ENCODE measurements at places on chromosomes 2 and 18. TPM values are rescaled to one million over a fixed set of nuclear protein-coding genes. Genes with fewer than 3 reads are reported as not detected.

GRCh38 chr2:74530239-74531187, 780 bp downstream of the HTRA2 start:
- DNase-seq: no peak

- no peak for DNase-seq
Observed at GRCh38 chr2:215352602-215353001, 40.7 kb downstream of the ATIC start.

GRCh38 chr2:241007880-241008710, 9.7 kb downstream of the SNED1 start:
- no peak for DNase-seq

DNA sequence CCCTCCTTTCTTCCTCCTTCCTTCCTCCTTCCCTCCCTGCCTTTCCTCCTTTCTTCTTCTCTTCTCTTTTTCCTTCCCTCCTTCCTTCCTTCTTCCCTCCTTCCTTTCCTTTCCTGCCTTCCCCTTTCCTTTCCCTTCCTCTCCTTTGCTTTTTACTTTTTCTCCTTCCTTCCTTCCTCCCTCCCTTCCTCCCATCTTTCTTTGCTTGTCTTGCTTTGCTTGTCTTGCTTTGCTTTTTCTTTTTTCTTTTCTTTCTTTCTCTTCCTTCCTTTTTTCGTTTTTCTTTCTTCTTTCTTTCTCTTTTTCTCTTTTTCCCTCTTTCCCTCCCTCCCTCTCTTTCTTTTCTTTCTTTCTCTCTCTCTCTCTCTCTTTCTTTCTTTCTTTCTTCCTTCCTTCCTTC, 113.0 kb downstream of the NYAP2 start:
- DNase-seq: no peak

- DNase-seq: no peak
Observed at GRCh38 chr18:6734726-6735430, 5.4 kb downstream of the ARHGAP28 start.

Gene ZNF892
- 2.0 TPM for polyA plus RNA-seq

GRCh38 chr2:170823088-170823897, 6.6 kb downstream of the GAD1 start:
- DNase-seq: no peak

Gene MYO5B
- 1.6 TPM for polyA plus RNA-seq

GRCh38 chr18:70154591-70155194, 50.8 kb downstream of the RTTN start:
- no peak for DNase-seq

- DNase-seq: no peak
Observed at GRCh38 chr18:11808001-11808855, 43.0 kb upstream of the CHMP1B start.

- no peak for DNase-seq
Observed at GRCh38 chr2:235514627-235515363, 21.0 kb downstream of the AGAP1 start.

Gene GPBAR1
- 2.3 TPM for polyA plus RNA-seq

GRCh38 chr18:44812426-44812825, 131.7 kb downstream of the SETBP1 start:
- DNase-seq: no peak

Gene TLX2
- polyA plus RNA-seq: not detected

DNA sequence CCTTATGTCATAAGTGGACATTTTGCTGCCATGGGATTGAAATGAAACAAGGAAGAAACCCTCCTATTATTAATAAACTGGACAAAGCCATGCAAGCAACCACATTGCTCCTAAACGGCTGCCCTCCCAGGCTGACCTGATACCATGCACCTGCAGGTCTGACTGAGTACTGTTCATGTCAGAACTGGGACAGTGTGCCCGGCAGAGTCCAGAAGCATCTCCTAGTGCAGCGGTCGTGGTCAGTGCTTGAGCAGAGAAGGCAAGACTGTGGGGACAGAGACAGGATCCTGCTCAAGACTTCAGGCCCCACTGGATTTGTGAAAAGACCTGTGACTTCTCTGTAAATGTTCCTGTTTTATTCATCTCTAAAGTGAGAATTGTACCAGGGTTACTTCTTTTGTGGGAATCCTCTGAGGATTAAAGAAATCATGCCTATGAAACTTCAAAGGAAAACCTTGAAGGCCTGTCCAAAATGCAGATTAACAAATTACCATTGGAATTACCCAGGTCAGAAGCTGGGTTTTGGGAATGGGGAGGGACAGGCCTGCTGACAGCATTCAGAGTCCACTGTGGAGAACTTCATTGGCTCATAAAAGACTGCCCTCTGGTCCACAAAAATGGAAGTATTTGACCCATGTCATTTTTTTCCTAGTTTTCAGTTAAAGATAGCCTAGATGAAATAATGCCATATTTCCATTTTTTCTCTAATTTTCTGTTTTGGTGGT, 13.9 kb downstream of the RNF144A start:
- DNase-seq: no peak

Data from forelimb muscle (tissue), 1 donor.